Effector memory CD8-positive, alpha-beta T cell (primary cell): ENCODE measurements at places on chromosomes 11 and 22.

GRCh38 chr11:22920939-22921565 is 60.8 kb upstream of the CCDC179 start:
- H3K36me3 ChIP-seq = no peaks in the 10 kb centered on the region

GRCh38 chr11:112760396-112761059 is 200.7 kb upstream of the NCAM1 start:
- no peak overlapping the region for H3K27ac ChIP-seq
- no peaks in the 10 kb centered on the region for H3K4me1 ChIP-seq
- peaks cover 22% of the 10 kb centered on the region for H3K27me3 ChIP-seq
- H3K4me3 ChIP-seq = no peak overlapping the region
- no peaks in the 10 kb centered on the region for H3K36me3 ChIP-seq

- H3K4me3 ChIP-seq = no peak overlapping the region
- no peak for DNase-seq
- H3K4me1 ChIP-seq = peaks cover 5% of the 10 kb centered on the region
- no peaks in the 10 kb centered on the region for H3K36me3 ChIP-seq
Measured at GRCh38 chr11:123238297-123238696, 43.2 kb upstream of the CLMP start.

DNA sequence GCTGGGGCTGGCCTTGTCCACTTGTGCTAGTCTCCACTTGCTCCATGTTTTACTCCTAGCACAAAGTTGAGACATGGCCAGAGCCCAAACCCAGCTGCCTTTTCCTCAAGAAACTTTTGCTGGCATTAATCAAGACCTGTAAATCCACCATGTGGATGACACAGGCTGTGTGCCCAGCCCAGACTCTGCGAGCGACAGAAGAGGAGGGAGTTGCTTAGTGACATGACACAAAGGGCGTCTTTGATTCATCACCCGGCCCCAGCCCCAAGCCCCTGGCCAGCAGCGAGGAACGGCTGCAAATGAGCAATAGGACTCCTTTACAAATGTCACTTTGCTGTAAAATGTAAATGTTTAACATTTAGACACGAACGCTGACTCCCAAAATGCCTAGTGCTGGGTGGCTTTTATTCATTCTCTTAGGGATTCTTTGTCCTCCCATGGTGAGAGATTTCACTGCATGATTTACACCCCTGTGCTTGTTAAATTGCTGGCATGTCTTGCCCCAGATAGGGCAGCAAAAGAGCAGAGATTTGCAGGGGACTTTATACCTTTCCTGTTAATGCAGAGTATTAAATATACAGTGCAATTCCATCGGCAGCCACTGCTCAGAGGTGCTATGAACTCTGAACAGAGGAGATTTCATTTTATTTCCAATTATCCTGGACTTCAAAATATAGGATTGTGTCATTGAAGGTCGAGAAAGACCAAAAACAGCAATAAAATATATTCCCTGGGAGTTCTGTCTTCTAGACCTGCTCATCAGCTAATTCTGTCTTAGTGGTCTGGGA is 263.6 kb upstream of the NCAM1 start:
- no peak overlapping the region for H3K4me3 ChIP-seq
- DNase-seq = no peak
- no peaks in the 10 kb centered on the region for H3K4me1 ChIP-seq
- peaks cover 61% of the 10 kb centered on the region for H3K27me3 ChIP-seq

- peak overlapping the region; percentile 26 for H3K27ac ChIP-seq
- no peaks in the 10 kb centered on the region for H3K36me3 ChIP-seq
- no peak for DNase-seq
Measured at GRCh38 chr11:44832452-44832851, 105.7 kb downstream of the TSPAN18 start.
